ENCODE measurements at places on chromosomes 4 and X.
A peak's percentile ranks its signal among the peaks of the same experiment; 100 is the strongest.

DNA sequence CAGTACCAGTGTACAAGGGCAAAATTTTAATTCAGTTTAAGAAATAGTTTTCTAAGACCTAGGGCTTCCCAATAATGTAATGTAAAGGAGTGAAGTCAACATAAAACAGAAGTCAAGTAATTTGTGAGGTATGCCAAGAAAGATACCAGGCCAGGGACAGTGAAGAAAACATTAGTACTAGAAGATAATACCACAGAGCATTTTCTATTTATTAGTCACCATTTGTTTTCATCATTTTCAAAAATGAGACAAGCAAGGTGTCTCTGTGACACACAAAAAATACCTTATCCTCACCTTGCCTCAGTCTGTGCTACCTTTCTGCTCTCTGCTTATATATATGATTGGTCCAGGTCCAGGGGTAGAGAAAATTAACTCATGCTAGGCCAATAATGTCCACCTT is 46.8 kb downstream of the VEGFC start:
- no peak for DNase-seq

DNA sequence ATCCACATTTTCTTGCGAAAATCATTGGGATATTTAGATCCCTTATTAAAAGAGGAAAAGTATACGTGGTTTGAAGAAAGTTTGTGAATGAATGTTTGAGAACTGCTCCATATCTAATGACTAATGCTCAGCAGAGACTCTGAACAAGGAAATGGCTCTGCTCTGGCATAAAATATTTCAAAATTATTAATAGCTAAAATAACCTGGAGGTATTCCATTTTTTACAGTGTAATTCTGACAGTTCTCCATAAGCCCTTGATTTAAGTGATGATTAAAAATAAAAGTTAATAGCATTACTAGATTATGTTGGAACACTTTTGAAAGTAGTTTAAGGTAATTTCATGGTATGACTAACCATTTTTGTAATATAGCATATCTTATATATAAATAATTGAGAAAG is 1276.9 kb upstream of the TENM3 start:
- DNase-seq = no peak

DNA sequence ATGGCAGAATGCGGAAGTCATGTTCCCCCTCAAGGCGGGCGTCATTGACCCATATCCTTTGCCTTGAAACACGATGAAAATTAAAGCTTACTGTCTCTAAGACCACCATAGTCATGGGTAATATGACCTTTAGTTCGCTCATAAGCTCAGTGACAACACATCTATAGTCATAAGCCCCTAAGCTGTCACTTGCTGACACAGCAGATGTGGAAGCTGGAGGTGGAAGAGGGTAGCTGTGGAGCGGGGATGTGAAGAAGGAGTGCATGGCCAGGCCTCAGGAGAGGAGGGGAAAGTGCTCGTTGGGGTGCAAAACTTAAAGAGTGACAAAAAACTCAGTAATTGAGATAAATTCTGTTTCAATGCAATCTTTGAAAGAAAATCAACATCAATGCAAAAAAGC is 134.0 kb upstream of the PDLIM3 start:
- DNase-seq = no peak

- DNase-seq = no peak
Measured at GRCh38 chr4:135269125-135269890, 1067.7 kb upstream of the PABPC4L start.

GRCh38 chrX:40418813-40419195 is 162.0 kb upstream of the ATP6AP2 start:
- DNase-seq = no peak

GRCh38 chrX:133676344-133677122 is 261.2 kb upstream of the GPC4 start:
- no peak for DNase-seq

DNA sequence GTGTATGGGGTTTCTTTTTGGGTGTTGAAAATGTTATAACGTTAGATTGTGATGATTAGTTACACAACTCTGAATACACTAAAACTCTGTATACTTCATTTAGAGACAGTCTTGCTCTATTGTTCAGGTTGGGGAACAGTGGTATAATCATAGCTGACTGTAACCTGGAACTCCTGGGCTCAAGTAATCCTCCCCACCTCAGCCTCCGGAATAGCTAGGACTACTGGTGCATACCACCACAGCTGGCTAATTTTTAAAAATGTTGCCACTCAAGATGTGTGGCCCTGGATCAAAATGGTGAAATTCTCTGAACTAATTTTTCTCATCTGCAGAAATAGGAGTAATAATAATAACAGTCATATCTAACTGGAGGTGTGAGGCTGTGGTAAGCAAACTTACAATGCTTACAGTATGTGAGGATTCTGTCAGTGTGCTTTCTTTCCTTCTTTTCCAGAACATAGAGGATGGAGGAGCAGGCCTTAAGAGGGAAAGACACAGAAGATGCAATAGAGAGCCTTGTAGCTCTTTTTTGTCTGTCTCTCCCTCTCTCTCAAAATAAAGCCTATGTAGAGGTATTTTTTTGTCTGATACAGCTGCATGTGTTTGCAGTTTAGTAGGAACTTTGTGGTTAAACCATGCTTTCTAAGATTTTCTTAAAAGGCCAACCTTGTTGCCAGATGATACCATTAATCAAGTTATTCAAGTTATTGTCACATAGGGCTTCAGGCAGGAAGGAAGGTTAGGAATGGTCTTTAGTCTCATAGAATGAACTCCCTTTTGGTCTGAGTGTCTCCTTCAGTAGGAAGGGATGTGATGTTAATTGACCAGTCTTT is 7.5 kb downstream of the ADD1 start:
- no peak for DNase-seq

DNA sequence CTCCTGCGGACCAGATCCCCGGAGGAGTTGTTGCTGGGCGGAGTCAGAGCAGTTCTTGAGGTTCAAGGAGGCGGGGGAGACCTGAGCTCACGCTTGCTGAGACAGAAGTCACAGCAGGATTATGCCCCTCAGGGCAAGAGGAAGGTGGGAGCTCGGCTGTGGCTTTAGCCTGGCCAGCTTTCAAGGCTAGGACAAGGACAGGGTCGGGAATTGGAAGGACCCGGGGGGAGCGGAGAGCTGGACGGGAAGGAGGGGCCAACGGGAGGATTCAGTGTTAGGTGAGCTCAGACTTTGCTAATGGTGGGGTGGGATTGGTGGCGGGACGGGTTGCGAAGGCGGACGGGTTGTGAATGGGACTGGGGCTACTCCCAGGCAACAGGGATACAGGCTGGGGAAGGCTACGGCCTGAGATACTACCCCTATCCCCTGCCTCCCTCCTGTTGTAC is at the start of gene RIBC1:
Gene RIBC1, plus strand, starts transcription at position 13 of the 446 bp plus-strand sequence. CDS start 3,404 bp downstream, outside the sequence.
- DNase-seq = no peak

GRCh38 chr4:123401271-123402120 is 4.9 kb downstream of the SPRY1 start:
- no peak for DNase-seq

DNA sequence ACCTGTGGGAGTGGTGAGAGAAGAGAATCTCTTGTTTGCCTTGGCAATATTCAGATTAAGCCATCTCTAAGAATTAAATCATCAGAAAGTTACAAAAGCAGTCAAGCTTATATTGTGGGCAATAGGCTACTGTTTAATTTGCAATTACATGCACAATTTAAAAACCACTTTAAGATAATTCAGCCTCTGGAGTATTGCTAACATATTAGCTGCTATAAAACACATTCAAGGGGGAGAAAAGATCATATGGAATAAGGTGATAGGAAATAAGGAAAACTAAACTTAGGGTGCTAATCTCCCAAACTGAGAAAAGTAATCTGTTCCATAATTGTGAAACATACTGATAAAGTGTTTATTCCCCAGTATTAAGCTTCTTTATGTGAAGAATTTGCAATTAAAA is 103.9 kb downstream of the ARAP2 start:
- DNase-seq = no peak

- DNase-seq = peak; percentile 63
Measured at GRCh38 chr4:74038425-74039314, at the start of gene CXCL3. Gene CXCL3, minus strand, starts transcription at chr4:74038689. Its CDS starts 78 bp downstream, at chr4:74038611.

DNA sequence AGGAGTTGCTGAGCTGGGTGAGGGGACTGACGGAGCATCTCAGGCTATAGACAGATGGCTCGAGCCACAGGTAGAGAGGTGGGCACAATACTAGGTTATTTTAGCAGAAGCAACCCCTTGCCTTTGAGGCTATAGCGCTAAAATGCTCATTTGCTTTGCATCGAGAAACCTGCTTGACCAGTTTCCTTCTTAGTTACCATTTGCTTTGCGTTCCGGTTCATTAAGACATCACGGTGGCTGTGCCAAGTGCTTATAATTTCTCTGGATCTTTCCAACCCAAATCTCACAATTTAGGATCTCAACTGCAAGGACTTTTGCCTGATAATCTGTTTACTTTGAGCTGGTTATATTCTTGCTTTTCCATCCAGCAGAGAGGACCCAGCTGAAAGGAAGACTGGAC is 40.8 kb downstream of the DLG3 start:
- DNase-seq = no peak

GRCh38 chr4:83905952-83906351 is 370.0 kb downstream of the GPAT3 start:
- DNase-seq = no peak
